ENCODE measurements at places on chromosomes 7 and 10. TPM values are rescaled to one million over a fixed set of nuclear protein-coding genes. Genes with fewer than 3 reads are reported as not detected.

The IQUB gene
- total RNA-seq, result under 0.01 TPM

The KCNIP2 gene
- total RNA-seq, result 0.54 TPM

The GCC1 gene
- total RNA-seq, result 19.0 TPM

The SKAP2 gene
- 14.4 TPM for total RNA-seq

The GIMAP2 gene
- total RNA-seq, result 5.2 TPM

The HNRNPH3 gene
- total RNA-seq, result 16.2 TPM

The EMX2 gene
- total RNA-seq, result not detected

The PARD3 gene
- total RNA-seq, result 22.9 TPM

The CPXM2 gene
- total RNA-seq, result 2.1 TPM

The LEP gene
- total RNA-seq, result 0.16 TPM

The PRKCQ gene
- 0.32 TPM for total RNA-seq

The TMEM106B gene
- 39.5 TPM for total RNA-seq

The PNLIPRP3 gene
- total RNA-seq, result not detected

The FKBP6 gene
- total RNA-seq, result not detected

The SRI gene
- 61.9 TPM for total RNA-seq

The TYSND1 gene
- total RNA-seq, result 19.9 TPM

The PRSS1 gene
- total RNA-seq, result not detected

The TET1 gene
- 2.6 TPM for total RNA-seq

The LLCFC1 gene
- total RNA-seq, result not detected

The KAT6B gene
- 13.1 TPM for total RNA-seq

The FAM149B1 gene
- 11.3 TPM for total RNA-seq

The C7orf25 gene
- 18.8 TPM for total RNA-seq

The GAD2 gene
- total RNA-seq, result not detected

The TAS2R41 gene
- not detected for total RNA-seq

The ZNF425 gene
- 4.1 TPM for total RNA-seq

The CABCOCO1 gene
- total RNA-seq, result not detected

The CYP51A1 gene
- 116 TPM for total RNA-seq

The PNLIPRP1 gene
- not detected for total RNA-seq
